ENCODE measurements at places on chromosomes 12 and 14. TPM values are rescaled to one million over a fixed set of nuclear protein-coding genes. Genes with fewer than 3 reads are reported as not detected.

Gene GPR162
- 8.7 TPM for total RNA-seq

Gene GZMB
- total RNA-seq = not detected

DNA sequence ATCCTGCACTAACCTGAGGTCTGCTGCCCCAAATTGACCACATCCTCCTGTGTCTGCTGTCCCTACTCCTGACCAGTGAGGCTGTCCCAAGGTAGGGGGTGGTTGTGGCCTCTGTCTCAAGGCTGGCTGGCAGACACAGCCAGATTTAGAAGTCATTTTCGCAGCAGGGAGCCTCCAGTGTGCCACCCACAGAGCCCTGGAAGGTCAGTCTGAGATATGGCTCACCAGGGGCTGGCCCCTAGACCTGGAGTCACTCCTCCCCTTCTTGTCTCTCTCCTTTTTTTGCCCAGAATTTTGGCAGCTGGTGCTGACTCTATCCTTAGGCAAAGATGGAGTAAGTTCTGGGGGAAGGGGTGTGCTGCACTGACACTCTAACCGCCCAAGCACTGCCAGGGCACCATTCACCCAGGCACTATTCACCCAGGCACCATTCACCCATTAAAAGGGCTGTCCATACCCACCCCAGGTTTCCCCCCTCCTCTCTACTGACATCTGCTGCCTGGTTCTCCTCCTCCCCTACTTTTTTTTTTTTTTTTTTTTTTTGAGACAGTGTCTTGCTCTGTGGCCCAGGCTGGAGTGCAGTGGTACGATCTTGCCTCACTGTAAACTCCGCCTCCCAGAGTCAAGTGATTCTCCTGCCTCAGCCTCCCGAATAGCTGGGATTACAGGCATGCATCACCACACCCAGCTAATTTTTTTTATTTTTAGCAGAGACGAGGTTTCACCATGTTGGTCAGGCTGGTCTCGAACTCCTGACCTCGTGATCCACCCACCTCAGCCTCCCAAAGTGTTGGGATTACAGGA lies 7.7 kb downstream of the DDN start:
- DNase-seq = no peak

Gene ANG
- 0.33 TPM for total RNA-seq

DNA sequence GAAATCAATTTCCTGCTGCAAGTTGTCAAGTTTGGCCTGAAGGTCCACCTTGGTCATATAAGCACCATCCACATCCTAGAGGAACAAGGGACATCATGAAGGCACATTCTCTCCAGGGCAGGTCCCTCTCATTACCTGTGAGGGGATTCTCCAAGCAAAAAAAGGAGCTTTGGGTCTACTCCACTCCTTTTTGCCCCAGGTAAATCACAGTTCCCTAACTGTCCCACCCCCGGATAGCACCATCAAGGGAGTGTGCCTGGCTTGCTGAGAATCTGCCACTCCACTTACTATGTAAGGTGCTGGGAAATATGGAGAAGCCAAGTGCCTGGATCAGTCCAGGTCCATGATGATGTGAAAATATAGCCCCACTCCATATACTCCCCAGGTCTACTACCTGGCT lies 2.5 kb downstream of the KRT1 start:
- DNase-seq = no peak

Gene ACSM4
- total RNA-seq = not detected

DNA sequence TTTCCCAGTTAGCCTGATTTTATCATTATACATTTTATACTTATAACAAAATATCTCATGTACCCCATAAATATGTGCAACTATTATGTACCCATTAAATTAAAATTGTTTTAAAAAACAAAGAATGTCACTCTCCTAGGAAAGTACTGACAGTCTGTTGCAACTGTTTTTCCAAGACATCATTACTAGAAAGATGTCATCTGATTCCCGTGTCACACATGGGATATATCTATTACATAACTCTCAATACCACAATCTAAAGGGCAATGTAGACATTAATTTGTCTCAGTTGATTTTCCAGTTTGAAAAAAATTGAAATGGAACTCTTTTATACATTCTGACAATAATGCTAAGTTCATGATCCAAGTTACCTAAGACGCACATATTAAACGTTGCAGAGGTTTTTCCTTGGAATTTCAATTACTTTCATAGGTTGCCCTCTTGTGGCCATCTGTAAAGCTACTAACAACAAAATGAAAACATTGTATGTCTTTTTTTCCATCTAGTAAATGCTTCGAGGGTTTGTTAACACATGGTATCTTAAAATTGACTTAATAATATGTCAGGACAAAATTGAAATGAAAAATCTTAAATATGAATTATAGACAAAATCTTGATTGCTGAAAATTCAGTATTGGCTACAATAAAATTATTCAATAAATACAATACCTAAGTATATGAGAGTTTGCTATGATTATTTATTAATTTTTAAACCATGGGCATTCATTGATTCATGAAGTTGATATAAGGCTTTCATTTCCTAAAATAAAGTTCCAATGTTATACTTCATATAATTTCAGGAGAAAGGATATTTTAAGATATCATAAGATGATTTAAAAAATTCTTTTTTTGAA lies 131.6 kb downstream of the PPFIA2 start:
- peak; percentile 57 for DNase-seq

GRCh38 chr14:71384007-71384845 lies 477.0 kb downstream of the PCNX1 start:
- DNase-seq = no peak

Gene OR4K17
- not detected for total RNA-seq

Gene CGRRF1
- total RNA-seq = 6.3 TPM

DNA sequence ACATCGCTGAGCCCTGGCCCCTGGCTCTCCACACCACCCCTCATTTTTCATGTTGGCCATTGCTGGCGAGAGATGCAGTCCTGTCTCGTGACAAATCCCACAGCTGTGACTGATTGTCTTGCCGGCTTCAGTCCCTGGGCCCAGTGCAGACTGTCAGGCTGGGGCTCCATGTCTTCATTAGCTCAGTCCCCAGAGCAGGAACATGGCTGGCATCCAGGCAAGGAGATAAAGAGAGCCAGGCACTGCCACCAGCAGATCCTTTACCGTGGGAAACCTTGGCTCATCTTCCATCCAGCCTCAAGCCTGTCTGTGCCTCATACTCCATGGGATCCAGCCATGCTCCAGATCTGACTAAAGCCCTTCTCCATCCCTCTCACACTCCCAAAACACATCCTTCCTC lies 284.7 kb upstream of the FKBP4 start:
- DNase-seq = no peak

DNA sequence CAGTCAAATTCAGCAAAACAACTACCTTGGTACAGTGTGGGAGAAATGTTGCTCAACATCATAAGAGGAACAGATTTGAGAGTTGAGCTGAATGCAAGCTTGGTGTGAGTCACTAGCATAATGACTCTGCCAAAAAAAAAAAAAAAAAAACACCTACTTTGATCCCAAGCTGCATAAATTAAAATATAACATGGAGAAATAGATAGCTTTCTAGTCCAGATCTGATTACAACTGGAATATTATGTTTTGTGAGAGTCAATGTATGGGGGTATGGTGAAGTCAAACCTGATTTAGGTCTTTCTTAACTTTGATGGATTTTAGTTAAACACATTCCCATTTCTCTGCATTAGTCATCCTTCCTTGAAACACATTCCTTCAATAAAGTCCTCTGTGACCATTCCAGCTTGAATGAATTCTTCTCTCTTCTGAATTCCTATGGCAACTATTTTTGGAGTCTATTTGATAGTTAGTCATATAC lies 188.1 kb downstream of the SLC5A8 start:
- DNase-seq = peak; percentile 93

DNA sequence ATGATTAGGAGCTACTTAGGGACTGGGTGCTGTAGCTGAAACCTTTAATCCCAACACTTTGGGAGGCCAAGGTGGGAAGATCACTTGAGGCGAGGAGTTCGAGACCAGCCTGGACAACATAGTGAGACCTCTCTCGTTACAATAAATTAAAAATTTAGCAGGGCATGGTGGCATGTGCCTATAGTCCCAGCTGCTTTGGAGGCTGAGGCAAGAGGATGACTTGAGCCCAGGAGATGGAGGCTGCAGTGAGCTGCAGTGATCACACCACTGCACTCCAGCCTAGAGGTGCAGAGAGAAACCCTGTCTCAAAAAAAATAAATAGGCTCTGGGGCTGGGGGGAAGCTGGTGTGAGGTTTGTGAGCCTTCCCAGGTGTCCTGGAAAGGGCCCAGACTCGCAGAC lies 97.2 kb downstream of the FBXL14 start:
- DNase-seq = no peak

DNA sequence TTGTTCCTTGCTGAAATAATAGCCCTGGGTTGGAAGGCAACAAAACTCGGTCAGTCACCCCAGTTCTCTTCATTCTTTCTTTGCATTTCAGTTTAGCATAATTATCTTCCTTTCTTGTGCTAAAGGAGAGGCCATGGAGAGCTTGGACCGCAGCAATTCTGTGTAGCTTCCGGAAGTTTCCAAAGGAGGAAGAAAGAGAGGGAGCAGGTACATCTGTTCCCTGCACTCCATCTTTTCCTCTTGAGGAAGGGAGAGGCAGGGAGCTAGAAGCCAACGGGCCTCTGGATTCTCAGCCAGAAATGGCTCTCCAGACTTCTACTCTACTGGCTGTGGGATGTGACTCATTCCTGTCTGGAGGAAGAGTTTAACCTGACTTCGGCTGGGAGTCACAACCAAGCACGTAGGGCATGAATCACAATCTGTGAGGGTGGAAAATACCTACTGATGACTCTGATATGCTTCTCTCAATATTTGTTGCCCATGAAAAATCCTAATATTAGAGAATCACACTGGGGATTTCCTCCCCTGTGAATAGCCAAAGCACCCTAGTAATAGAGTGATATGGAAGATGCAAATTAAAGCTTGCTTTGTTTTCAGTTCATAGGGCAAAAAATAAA lies 17.0 kb downstream of the ANO6 start:
- DNase-seq = peak; percentile 97

DNA sequence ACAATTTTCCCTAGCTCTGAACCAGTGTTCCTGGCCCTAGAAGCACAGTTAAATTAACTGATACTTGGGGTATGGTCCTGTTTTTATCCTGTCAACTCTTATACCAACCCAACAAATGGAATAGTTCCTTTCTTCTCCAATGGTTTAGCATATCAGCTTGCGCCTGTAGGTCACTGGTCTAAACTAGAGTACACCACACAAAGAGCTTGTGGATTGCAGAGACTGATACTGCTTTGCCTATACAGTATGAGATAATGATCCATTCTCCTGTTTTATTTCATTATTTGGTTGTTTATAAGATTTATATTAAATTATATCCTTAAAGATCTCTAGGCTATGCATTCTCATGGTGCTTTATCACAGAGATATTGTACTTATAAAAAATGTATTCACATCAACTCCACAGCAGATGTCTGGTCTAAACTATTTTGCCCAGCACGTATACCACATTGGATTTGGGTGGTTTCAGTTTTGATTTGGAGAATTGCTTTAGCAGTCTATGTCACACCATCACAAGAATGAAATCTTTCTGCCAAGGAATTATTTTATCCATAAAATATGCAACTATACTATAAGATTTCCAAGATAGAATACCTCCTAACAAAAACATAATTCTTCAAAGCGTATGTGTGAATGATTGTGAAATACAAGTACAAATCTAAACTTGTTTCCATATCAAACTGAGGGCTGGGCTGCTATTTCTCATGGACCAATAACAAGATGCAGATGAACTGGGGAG lies 142.1 kb downstream of the SLC16A7 start:
- DNase-seq = no peak

DNA sequence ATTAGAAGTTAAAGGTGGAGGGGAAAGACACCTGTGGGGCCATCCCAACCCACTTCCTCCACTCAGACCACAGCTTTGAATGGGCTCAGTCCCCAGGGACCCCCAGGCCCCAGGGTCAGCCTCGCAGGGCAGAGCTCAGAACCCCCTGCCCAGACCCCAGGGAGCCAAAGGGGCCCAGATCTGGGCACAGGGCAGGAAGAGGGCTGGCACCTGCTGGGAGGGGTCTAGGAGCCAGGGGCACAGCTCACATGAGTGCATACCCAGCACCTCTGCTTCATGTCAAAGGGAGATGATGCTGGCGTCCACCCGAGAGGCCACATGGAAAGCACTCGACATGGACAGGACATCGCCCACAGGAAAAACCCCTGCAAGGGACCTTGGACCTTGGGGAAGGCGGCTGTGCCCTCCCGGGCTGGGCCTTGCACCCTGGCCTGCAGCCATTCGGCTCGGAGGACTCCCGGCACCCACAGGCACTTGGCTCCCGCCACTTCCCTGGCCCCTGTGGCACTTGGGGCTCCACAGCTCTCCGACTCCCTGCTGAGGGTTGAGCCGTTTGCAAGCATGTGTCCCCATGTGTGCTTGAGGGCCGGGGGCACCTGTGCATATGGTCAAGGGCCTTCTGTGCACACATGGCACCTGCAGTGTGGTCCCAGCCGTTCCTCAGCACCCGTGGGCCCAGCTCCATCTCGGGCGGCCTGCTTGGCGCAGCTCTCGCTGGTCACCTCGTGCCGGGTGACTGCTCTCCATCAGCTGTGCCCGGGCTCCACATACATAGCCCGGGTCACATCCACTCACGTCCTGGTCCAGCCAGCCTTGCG lies 7.8 kb upstream of the AMN start:
- DNase-seq = no peak

- peak; percentile 52 for DNase-seq
Measured at GRCh38 chr12:93767524-93767863, 90.3 kb downstream of the CRADD start.

DNA sequence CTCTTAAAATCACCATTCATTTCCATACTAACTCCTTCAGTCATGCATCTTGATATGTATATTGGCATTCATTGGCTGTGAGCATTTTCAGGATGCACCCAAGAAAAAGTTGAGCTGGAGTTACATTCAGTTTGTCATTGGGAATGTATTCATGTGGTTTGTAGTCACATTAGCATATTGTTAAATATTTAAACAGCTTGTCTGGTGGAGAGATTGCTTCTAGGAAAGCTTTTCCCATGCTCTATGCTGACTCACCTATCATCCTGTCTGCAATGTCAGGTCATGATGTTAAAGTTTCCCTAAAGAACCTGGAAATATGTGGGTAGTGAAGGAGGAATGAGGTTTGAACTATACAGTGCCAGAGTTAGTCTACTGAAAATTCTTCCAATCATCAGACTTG lies 583.6 kb downstream of the GALC start:
- DNase-seq = peak; percentile 48

Gene FGF23
- total RNA-seq = not detected

Gene IFT81
- total RNA-seq = 4.4 TPM

Gene RPS6KA5
- 3.0 TPM for total RNA-seq

DNA sequence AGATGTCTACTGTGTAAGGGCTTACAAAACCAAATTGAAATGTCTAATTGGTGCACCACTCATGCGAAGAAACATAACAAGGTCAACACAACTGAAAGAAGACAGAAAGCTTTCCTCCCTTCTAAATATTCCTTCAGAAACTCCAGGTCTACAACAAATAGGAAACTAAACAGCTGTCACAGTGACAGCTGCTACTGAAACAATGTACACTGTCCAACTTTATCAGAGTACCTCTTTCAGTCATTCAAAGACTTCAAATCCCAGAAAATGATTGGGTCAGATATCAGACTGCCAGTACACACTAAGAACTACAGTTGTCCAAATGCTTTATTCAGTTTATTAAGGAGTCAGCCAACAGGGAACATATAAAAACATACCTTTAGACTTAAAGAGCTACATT lies 35.2 kb downstream of the CEP128 start:
- no peak for DNase-seq

Gene TSPAN11
- not detected for total RNA-seq

Gene NYNRIN
- 0.03 TPM for total RNA-seq

GRCh38 chr14:53151523-53152183 lies 1.5 kb downstream of the DDHD1 start:
- DNase-seq = peak; percentile 68

- peak; percentile 83 for DNase-seq
Measured at GRCh38 chr14:55451398-55451797, 11.0 kb upstream of the TBPL2 start.

Gene BCL7A
- 10.3 TPM for total RNA-seq

GRCh38 chr14:24289649-24290280 lies 9.8 kb downstream of the DHRS1 start:
- DNase-seq = no peak

Gene RNASE3
- total RNA-seq = not detected
